Right lobe of liver (tissue), 6 donors: ENCODE measurements at places on chromosomes 3 and 15. TPM values are rescaled to one million over a fixed set of nuclear protein-coding genes. Genes with fewer than 3 reads are reported as not detected.

DNA sequence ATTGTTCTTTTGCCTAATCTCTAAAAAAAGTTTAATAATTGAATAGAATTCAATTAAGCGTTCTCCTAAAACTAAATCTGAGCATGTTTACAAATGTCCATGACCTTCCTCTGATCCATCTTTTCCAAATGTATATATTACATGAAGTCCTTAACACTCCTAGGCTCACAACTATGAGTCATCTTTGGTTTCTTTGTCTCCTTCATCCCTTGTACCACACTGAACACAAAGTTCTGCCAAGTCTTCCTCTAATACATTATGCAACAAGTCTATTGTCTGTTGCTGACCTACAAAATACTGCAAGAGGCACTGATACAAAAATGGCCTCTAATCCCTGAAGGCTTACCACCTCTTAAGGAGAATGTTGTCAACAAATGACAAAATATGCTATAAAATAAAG, 550.2 kb downstream of the PYDC2 start:
- DNase-seq: no peak

- no peak for DNase-seq
These were observed 45.1 kb downstream of the SEMA5B start for GRCh38 chr3:122982216-122983185.

DNA sequence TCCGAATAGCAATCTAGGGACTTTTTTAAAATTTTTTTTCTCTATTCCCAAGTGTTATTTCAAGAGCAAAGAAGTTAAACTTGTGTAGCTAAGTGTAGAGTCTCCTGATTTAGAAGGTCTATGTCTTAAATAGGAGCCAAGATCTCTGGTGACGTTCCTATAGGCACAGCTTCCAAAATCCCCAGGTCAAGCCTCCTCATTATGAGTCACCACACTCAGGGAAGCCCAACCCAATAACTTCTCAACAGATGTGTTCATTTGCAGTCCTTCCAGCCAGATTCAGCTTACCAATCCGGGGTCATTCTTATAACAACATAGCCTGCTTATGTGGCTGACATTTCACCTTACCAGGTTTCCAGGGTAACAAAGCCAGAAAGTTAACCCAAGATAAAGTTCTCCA, 270.3 kb downstream of the IL5RA start:
- no peak for DNase-seq

KCNH8 gene
- total RNA-seq: not detected

DNA sequence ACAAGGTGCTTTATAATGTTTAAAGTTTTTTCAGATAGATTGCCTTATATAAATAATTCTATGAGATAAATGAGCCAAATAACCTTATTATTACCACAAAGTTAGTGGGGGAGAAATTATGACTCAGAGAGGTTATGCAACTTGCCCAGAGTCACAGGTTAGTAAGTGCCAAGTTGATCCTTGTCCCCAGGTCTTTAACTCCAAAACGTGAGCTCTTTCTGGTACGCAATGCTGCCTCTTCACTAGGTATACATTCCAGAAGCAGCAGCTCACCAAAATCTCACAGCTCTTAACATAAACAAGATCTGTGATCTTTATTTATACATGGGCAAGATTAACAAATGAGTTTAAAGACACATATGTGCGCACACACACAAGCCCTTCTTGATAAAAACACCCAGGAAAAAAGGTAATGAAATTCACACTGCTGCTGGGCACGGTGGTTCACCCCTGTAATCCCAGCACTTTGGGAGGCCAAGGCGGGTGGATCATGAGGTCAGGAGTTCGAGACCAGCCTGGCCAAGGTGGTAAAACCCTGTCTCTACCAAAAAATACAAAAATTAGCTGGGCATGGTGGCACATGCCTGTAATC, 59.8 kb upstream of the NR2F2 start:
- peak; percentile 63 for DNase-seq

SCN11A gene
- total RNA-seq: 0.18 TPM

GRCh38 chr3:4052706-4053105, 250.5 kb upstream of the SETMAR start:
- no peak for DNase-seq

DNA sequence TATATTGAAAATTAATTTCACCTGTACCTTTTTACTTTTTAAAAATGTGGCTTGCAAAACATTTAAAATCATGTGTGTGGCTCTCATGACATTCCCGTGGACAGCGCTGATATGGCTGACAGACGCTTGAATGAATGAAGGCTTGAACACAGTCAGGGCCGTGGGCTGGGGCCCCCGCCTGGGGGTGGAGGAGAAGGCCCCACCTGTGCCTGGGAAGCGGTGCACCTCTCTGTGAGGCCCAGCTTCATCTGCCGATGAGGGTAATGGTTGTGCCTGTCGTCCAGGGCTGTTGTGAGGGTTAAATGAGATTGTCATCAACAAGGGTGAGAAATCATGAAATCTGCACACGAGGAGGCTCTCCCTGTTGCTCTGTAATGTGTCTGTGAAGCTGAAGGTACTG, 85.9 kb upstream of the PRR23E start:
- DNase-seq: no peak

FBXW12 gene
- not detected for total RNA-seq

RYR3 gene
- under 0.01 TPM for total RNA-seq

ADGRG7 gene
- 20.9 TPM for total RNA-seq

GRCh38 chr15:75694241-75695182, 18.1 kb downstream of the CSPG4 start:
- DNase-seq: no peak

DNA sequence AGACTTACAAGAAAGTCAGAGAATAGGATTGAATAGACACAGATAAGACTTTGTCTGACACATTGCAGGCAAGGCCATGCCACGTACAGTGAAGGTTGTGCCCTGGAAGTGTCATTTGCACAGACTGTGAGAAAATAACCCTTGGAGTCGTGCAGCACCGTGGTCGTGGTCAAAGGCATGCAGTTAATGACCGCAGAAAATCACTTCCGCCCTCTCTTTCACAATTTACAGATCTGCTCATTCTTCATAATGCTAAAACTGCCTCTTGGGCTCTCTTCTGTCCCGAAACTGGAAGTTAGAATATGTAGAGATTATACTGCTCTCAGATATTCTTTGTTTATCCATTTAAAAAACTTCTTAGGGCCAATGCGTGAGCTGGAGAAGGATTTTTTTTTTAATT, 73.2 kb upstream of the CTXND1 start:
- DNase-seq: no peak

APH1B gene
- 3.5 TPM for total RNA-seq

- no peak for DNase-seq
These were observed 167.0 kb downstream of the EBLN2 start for GRCh38 chr3:73228437-73228836.

RPL29 gene
- total RNA-seq: 439 TPM

DNA sequence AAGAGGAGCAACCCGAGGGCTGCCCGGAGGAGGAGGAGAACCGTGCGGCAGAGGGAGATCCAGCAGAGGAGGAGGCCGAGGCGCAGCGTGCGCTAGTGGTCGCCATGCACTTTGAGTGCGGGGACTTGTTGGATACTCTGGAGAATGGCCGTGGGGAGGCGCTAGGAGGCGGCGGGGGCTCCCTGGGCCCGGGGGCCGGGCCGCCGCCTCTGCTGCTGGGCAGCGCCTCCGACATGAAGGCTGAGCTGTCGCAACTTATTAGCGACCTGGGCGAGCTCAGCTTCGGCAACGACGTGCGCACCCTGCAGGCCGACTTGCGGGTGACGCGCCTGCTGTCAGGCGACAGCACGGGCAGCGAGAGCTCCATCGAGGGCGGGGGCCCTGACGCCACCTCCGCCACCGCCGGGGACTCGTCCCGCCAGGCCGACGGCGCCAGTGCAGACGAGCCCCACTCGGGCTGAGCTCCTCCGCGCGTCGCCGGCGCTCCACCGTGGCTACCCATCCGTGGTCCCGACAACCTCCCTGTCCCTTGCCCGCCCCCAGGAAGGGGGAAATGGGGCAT, 2.0 kb downstream of the FAM43A start:
- peak; percentile 80 for DNase-seq

GRCh38 chr15:90586948-90587347, 57.2 kb downstream of the CRTC3 start:
- DNase-seq: no peak

FRMD4B gene
- 9.2 TPM for total RNA-seq

KIF23 gene
- 2.2 TPM for total RNA-seq

DUOXA1 gene
- not detected for total RNA-seq

DNA sequence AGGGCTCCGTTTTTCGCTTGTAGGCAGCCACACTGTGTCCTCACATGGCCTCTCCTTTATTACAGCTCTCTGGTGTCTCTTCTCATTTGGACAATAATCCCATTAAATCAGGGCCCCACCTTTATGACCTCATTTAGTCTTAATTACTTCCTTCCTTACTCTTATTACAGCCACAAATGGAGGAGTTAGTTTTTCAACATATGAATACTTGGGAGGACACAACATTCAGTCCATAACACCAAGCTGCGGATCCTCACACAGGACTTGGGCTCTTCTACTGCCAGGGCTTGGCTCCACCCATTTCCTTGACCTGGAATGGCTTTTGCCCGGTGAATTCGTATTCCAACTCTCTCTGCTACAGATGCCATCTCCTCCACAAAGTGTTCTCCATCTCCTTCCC, 74.3 kb upstream of the SLC7A14 start:
- DNase-seq: no peak

SAMD7 gene
- total RNA-seq: not detected

GRCh38 chr3:99709686-99710085, 71.3 kb downstream of the COL8A1 start:
- no peak for DNase-seq

DNA sequence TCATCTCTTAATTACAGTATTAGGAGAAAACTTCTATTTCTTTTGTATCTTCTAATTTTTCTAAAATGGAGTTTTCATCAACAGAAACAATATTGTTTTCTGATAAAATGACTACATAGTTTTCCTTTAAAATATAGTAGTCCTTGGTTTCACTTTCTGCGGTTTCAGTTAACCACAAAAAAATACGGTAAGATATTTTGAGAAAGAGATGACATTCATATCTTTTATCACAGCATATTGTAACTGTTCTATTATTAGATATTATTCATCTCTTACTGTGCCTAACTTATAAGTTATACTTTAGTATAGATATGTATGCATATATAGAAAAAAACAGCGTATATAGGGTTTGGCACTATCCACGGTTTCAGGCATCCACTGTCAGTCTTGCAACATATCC, 2.3 kb downstream of the B4GALT4 start:
- DNase-seq: no peak

CFAP20DC gene
- 1.6 TPM for total RNA-seq

OIP5 gene
- total RNA-seq: 0.23 TPM

DNA sequence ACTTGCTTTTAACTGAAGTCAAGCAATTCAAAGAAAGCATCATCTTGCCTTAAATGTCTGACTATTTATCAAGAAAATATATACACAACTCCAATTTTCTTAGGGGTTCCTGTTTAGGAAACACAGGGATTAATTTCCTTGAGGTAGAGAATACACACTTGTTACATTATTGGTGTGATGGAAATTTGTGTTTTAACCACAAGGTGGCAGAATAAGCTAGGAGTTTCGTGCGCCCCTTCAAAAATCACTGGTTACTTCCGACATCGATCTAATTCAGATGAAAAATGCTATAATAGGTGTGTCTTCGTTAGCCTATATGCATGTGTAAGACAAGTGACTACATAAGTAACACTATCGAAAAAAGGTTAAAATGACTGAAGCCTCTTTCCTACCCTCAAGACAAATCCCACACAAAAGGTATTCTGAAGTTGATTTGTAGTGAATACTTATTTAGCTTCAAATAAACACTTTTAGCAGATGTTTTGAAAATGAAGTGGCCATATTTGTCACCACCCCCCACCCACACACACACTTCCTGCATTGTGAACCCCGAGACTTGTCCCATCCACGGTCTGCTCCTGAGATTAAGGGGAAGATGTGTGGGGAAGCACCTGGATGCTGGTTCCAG, 246.5 kb downstream of the ROBO1 start:
- DNase-seq: no peak

PRKAR2A gene
- total RNA-seq: 29.9 TPM

DNA sequence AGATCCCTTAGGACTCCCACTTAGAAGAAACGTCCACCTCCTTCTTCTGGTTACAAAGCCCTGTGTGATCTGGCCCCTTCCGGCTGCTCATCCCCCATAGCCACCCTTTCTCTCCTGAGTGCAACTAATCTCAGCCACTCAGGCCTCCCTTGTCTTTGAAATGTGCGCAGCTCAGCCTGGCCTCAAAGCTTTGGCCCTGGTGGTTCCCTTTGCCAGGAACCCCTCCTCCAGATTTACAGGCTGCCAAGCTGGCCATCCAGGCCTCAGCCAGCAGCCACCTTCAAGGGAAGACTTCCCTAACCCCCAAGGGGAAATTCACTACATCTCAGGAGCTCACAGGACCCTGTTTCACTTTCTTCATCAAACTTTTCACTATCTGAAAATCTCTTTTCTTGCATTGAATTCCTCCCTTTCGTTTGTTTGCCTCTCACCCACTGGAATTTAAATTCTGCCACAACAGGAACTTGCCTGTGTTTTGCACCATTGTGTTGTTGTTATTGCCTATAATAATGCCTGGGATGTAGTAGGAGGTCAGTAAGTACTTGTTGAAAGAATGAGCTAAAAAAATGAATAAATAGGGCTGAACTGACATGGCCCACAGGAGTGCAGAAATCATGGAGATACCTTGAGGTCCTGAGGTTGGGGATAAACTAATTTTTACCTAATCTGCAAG, 109.5 kb upstream of the PFN2 start:
- DNase-seq: no peak

IQCH gene
- total RNA-seq: 1.8 TPM

DNA sequence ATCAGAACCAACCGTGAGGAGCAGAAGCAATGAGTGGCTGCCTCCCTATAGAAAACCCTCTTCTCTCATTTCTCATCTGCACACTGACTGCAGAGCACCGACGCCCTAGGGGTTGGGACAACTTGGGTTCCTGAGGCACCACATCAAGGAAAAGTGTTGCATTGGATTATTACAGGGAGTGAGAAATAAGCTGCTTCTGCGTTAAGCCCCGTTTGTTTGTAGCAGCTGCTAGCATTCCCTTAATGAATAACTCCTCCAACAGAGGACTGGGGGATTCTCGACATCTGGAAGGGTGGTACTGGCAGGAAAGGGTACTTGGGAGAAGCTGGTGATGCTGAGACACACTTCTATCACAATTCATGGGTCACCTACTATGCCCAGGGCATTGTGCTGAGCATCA, 25.3 kb upstream of the AGBL1 start:
- no peak for DNase-seq

CLCN2 gene
- 2.7 TPM for total RNA-seq

GRCh38 chr15:33211176-33211808, 16.8 kb upstream of the FMN1 start:
- no peak for DNase-seq

DNA sequence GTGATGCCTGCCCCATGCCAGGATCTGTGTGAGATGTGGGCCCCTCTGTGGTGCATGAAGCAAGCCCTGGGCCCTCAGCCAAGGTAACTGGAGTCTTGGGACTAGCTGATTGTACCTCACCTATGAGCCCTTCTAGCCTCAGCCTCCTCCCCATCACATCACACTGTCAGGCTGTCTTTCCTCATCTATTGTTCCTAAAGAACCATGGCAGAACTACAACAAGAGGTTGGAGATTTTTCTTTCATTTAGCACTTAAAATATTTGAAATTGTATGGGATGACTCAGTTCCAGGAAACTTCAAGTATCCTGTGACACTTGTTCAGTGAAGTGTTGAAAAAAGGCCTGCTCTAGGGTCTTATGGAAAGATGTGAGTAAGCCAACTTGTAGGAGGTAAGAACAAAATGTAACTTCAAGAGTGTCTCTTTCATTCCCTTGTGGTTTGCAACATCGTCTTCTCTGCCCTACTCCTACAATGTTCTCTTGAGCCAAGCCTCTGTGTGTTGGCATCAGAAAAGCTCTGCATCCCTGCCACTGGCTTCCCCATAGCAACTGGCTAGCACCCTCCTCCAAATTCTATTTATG, 58.7 kb upstream of the TIPARP start:
- no peak for DNase-seq
